ENCODE measurements at places on chromosomes 11 and 22.

DNA sequence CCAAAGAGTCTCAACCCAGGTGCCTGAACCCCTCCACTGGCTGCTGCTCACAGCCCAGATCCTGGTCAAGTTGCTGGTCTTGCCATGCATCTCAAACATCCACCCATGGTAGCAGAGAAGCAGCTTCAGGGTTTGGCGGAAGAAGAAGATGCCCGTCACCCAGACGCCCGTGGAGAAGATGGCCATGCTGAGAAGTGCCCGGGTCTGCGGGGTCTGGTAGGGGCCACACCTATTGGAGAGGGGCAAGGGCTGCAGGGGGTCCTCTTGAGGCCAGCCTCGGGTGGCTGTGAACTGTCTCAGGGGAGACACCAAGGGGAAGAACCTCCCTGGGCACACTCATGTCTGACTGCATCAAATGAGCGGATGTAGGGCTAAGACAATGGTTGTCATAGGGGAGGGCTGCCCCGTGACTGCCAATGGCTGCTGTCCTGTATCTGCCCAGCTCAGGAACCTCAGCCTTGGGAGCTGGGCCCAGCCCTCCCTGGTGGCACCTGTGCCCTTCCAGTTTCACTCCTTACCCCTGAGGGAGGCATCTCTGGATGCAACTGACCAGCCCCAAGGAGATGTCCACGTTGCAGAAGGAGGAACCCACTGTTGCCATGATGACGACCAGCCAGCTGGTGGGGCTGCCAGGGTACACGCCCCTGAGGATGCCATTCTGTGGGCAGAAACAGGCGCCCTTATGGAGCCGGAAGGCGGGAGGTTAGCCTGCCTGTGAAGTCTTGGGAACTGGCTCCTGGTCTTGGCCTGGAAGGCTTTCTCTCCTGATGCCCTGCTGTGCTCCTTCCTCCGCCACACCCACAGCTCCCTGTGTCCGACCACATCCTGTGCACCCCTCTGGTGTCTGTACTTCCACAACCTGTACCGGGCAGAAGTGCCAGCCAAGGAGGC is 1.2 kb downstream of the CPT1B start:
- DNase-seq, result no peak

- DNase-seq, result no peak
Measured at GRCh38 chr11:66334605-66335442, 1.4 kb downstream of the RIN1 start.

- DNase-seq, result no peak
Measured at GRCh38 chr11:46243796-46244109, 33.7 kb upstream of the CREB3L1 start.

GRCh38 chr11:119680541-119681360 is 48.2 kb downstream of the NECTIN1 start:
- DNase-seq, result no peak

DNA sequence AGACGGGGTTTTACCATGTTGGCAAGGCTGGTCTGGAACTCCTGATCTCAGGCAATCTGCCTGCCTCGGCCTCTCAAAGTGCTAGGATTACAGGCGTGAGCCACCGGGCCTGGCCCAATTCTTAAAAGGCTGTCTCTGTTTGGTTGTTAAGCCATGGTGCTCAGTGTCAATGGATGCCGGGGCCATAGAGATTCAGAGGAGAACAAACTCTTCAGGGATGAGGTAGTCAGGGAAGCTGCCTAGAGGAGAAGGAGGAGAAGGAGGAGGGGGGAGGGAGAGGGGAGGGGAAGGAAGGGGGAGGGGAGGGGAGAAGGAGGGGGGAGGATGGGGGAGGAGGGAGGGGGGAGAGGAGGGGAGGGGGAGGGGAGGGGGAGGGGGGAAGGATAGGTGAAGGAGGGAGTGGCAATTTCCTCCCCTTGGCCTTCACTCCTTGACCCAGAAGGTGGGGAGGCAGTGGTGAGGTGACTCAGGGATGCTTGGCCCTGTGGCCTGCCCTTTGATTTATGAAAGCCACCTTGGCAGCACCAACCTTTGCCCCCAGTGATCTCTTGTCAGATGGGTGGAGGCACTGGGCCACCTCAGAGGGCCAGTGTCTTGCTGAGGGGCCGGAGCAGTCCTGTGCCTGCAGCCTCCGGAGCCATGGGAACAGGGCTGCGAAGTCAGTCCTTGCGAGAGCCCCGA is at the start of gene C11orf86:
TSS of gene C11orf86 (plus strand) at position 581 of the 681 bp plus-strand sequence. CDS start at position 640, 59 bp downstream.
- DNase-seq, result no peak

DNA sequence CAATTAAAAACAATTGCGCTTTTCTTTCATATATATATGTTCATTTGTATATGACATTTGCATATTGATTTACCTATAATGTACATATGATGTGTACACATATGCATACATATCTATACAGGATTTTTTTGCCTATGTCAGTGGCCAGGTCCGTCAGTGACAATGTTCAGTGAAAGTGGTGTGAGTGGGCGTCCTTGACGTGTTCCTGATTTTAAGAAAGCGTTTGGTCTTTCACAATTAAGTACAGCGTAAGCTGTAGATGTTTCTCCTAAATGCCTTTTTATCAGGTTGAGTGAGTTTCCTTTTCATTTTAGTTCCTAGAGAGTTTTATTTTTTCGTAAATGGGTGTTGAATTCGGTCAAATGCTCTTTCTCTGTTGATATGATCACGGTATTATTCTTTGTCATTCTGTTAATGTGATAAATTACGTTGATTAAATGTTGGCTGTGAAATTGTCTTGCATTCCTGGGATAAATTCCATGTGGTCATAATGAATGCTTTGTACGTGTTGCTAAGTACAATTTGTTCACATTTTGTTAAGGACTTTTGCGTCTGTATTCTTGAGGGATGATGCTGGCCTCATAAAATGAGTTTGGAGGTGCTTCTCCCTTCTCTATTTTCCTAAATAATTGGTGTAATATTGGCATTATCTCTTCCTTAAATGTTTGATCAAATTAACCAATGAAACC is 10.6 kb upstream of the GNB1L start:
- DNase-seq, result no peak

DNA sequence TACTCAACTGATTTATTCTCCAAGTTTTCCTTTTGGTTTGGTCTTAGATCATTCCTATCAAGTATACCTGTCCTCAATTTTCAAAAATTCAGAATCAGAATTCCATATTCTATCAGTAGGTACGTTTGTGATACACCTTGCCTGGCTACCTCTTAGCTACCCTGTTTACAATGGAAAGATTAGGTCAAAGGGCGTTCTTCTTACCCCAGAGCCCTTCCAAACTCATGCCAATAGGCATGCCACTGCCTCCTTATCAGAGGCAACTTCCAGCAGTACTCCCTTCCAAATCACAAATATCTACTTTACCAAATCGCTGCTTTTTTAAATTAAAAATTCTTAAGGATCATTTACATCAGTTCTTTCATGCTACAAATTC is 1.0 kb downstream of the PATL1 start:
- no peak for DNase-seq

All from stimulated activated CD4-positive, alpha-beta T cell treated with anti-CD3 and anti-CD28 coated beads, Interleukin-12 subunit alpha, Interleukin-12 subunit beta, amount 100 ng/mL, for 4 hours (primary cell).